ENCODE measurements at places on chromosomes 3 and 15.

DNA sequence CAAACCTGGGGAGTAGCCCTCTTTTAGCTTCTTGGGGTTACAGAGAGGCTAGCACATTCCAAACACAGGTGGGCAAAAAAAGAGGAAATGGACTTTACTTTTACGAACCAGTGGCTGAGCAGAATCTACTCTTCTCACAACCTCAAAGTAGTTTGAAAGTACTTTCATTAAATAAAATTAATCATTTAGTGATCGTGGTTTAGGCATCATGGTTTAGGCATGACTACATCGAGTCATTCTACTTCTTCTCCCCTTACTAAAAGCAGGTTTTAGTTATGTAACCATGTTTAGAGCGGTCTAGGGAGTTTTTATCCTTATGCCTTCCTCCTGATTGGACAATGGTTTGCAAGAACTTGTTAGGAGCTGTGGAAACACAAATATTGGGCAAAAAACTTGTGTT lies 2.5 kb upstream of the GREM1 start:
- no peak for DNase-seq

- no peak for DNase-seq
Measured at GRCh38 chr15:66292571-66293418, 573 bp upstream of the DIS3L start.

DNA sequence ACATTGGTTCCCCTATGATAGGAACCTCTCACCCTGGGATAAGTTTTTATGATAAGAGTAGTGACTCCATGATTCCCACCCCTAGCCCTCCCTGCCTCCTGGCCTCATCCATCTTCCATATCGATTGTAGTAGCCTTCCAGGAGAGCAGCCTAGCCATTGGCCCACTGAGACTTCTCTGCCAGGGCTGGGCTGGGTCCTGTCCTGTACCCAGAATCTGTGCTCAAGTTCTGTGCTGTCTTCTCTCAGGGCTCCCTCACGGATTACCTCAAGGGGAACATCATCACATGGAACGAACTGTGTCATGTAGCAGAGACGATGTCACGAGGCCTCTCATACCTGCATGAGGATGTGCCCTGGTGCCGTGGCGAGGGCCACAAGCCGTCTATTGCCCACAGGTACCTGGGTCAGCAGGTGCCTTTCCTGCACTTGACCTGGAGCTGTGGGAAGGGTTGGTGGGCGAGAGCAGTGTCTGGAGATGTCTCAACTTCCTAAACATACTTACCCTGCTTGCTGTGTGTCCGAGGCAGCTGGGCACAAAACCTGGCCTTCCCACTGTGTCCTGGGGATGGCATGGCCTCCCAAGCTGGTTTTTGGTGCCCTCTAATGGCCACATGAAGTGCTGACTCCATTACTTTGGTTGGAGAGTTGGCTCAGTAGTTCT lies 16.6 kb upstream of the EXOG start:
- peak; percentile 87 for DNase-seq

- DNase-seq, result no peak
Measured at GRCh38 chr3:159151130-159151529, 349.3 kb downstream of the MFSD1 start.

DNA sequence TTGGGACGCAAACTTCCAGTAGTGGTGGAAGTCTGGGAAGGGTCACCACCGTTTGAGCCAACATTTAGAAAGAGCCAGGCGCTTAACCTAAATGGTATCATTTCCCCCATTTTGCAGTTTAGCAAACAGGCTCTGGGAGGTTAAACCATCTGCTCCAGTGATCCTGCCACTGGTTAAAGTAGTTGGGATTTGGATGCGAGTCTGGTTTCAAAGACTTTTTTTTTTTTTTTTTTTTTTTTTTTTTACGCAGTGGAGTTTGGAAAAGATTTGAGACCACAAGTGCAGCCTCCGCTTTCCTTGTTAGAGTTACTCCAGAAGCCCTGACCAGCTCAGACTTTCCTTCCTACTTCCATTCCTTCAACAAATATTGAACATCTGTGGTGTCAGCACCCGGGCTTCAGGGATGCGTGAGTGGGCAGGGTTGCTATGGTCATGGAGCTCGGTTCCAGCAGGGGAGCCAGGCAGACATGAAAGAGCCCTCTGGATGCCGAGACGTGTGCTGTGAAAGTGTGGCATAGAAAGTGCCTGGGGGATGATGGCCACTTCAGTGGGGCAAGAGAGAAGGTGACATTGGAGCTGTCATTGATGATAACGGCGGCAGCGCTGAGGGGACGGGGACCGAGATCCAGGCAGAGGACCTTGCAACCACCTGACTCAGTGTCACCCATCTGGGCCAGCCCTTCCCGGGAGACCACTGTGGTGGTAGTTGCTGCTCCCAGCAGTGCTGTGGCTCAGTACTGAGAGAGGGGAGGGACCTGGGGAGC lies 1.1 kb upstream of the RNU6-1 start:
- DNase-seq, result peak; percentile 75

GRCh38 chr3:193885832-193886231 lies 250.1 kb upstream of the HES1 start:
- DNase-seq, result no peak

- no peak for DNase-seq
Measured at GRCh38 chr15:87949151-87949574, 307.4 kb downstream of the NTRK3 start.

GRCh38 chr15:40879609-40880008 lies 5.6 kb upstream of the RHOV start:
- DNase-seq, result no peak

All from SK-N-SH (cell line).